ENCODE measurements at places on chromosomes 4 and X.

GRCh38 chr4:98546910-98547594 lies 111.4 kb downstream of the TSPAN5 start:
- no peak for DNase-seq

DNA sequence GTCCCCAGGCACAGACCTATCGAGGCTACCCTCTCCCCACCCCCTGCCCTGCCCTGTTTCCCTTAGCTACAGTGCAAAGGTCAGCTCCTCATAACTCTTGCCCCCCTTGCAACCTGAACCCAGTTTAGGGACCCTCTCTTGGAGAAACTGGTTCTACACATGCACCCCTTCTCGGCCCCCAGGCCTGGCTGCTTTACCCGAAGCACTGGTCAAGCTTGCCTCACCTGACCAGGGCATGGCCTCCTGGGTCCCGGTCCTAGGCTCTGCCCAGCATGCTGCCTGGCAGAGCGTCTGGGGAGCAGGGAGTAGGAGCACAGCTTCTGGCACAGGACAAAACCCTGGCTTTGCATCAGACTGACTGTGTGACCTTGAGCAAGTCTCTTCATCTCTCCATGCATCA lies 28.0 kb downstream of the ZNF185 start:
- no peak for DNase-seq

GRCh38 chr4:176964116-176964691 lies 171.5 kb upstream of the VEGFC start:
- DNase-seq: no peak

- no peak for DNase-seq
These were observed 426 bp downstream of the PORCN start for GRCh38 chrX:48509245-48509590.
